GM23248 (cell line): ENCODE measurements at places on chromosomes 5 and 9. TPM values are rescaled to one million over a fixed set of nuclear protein-coding genes. Genes with fewer than 3 reads are reported as not detected.

Gene TMEM171
- polyA plus RNA-seq = 11.0 and 12.3 TPM in 2 replicates

DNA sequence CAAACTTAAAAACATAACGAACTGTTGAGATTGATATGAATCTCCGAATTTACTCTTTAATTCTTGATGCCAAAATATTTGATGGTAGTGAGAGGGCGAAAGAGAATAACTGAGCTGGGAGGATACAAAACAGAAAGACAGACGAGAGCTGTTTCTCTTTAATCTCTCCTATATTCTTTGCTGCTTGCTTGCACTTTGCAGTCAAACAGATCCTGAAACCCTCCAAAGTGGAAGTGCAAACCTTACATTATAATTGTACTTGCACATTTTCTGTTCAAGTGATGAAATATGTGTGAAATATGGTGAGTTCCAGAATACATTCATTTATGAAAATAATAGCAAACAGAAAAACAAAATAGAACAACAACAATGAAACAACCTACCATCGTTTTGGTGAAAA is 63.8 kb downstream of the PAM start:
- H3K27me3 ChIP-seq = no peaks in the 10 kb centered on the region
- peaks cover 31% of the 10 kb centered on the region for H3K4me1 ChIP-seq
- H3K4me3 ChIP-seq = no peak overlapping the region
- no peak overlapping the region for H3K27ac ChIP-seq

- no peak for DNase-seq
- H3K4me1 ChIP-seq = no peaks in the 10 kb centered on the region
- H3K27me3 ChIP-seq = no peaks in the 10 kb centered on the region
- H3K4me3 ChIP-seq = no peak overlapping the region
- H3K36me3 ChIP-seq = no peaks in the 10 kb centered on the region
Measured at GRCh38 chr5:51411921-51412325, 28.7 kb downstream of the ISL1 start.

Gene CLPTM1L
- 25.6 and 28.3 TPM in 2 replicates for polyA plus RNA-seq

GRCh38 chr5:143316844-143317631 is 86.4 kb downstream of the NR3C1 start:
- peak overlapping the region; percentile 68 for H3K27ac ChIP-seq
- peak; percentile 44 for DNase-seq
- H3K4me1 ChIP-seq = peaks cover 85% of the 10 kb centered on the region
- no peaks in the 10 kb centered on the region for H3K27me3 ChIP-seq
- no peak overlapping the region for H3K4me3 ChIP-seq

Gene IL13
- polyA plus RNA-seq = not detected in 2 replicates

- peak overlapping the region; percentile 77 for H3K4me3 ChIP-seq
- no peaks in the 10 kb centered on the region for H3K4me1 ChIP-seq
Measured at GRCh38 chr9:133458643-133459312, 1.0 kb upstream of the CACFD1 start.

Gene SVEP1
- 12.6 and 13.6 TPM in 2 replicates for polyA plus RNA-seq

GRCh38 chr5:61919920-61920319 is 386.1 kb upstream of the KIF2A start:
- H3K27ac ChIP-seq = no peak overlapping the region
- H3K27me3 ChIP-seq = 0 out of 2 replicates have a peak, but pooled peaks cover 8% of the 10 kb centered on the region
- DNase-seq = no peak
- no peaks in the 10 kb centered on the region for H3K36me3 ChIP-seq

Gene ASS1
- 120 and 124 TPM in 2 replicates for polyA plus RNA-seq

Gene C5orf34
- polyA plus RNA-seq = 4.4 and 5.3 TPM in 2 replicates

Gene SYK
- 0.18 TPM in 1 of 2 replicates, not detected in the other for polyA plus RNA-seq

DNA sequence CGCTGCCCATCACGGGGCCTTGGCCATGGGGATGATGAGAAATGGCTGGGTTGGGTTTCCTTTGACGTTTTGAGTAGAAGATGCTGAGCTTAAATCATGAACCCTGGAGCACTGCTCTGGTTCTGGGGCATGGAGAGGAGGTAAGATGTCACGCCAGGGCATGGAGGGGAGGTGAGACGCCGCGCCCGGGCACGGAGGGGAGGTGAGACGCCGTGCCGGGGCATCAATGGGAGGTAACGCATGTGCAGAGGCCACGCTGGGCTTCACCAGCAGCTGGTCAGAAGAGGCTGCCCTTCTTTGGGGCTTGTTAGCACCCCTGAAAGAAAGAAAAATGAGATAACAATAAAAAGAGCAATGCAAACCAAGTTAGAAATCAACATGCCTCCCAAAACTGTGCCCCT is 322.5 kb upstream of the IRX4 start:
- H3K4me3 ChIP-seq = no peak overlapping the region
- H3K36me3 ChIP-seq = no peaks in the 10 kb centered on the region
- no peaks in the 10 kb centered on the region for H3K27me3 ChIP-seq

DNA sequence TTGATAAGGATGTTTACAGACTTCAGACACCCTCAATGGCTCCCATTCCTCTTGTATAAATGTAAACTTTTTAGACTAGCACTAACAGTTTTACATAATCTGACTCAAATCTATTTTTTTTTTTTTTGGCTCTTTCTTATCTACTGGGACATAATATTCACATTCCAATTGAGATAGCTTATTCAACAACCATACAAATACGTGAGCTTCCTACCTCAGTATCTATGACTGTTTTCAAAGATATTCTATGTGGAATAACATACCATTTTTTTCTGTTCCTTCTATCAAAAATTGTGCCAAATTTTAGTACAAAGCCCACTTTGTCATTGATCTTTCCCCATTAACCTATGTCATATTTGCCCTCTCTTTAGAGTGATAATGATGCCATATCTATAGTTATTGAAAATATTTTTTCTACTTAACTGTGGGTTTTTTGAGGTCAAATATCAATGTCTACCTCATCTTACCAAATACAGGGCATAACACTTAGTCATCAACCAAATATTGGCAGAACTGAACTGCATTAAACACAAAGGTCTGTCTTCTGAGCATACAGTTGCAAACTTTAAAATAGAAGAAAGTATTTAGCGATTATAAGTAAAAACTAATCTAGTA is 482.6 kb downstream of the PTPRD start:
- DNase-seq = peak; percentile 2
- H3K27ac ChIP-seq = no peak overlapping the region
- no peaks in the 10 kb centered on the region for H3K4me1 ChIP-seq
- H3K27me3 ChIP-seq = no peaks in the 10 kb centered on the region
- no peaks in the 10 kb centered on the region for H3K36me3 ChIP-seq
- no peak overlapping the region for H3K4me3 ChIP-seq

Gene PCDHA9
- polyA plus RNA-seq = 0.04 TPM in 1 of 2 replicates, not detected in the other

- no peaks in the 10 kb centered on the region for H3K27me3 ChIP-seq
- no peaks in the 10 kb centered on the region for H3K36me3 ChIP-seq
- H3K4me1 ChIP-seq = no peaks in the 10 kb centered on the region
- no peak overlapping the region for H3K27ac ChIP-seq
Measured at GRCh38 chr9:112615584-112616266, 102.2 kb downstream of the INIP start.

DNA sequence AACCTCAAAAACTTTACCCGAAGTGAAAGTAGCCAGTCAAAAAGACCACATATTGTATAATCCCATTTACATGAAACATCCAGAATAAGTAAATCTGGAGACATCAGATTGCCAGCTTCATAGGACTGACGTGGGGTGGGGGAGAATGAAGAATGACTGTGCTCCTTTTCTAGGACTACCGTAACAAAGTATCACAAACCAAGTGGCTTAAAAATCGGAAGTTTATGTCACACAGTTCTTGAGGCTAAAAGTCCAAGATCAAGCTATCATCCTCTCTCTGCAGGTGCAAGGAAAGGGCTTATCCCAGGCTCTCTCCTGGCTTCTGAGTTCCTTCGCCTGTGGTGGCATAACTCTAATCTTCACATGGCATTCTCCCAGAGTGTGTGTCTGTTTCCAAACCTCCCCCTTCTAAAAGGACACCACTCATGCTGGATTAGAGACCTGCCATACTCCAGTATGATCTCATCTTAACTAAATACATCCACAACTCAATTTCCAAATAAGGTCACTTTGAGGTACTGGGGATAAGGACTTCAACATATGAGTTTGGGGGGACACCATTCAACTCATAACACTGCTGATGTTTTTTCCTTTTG is 25.5 kb downstream of the ADAM19 start:
- H3K27ac ChIP-seq = peak overlapping the region; percentile 91
- H3K36me3 ChIP-seq = no peaks in the 10 kb centered on the region
- H3K4me1 ChIP-seq = peaks cover 42% of the 10 kb centered on the region
- DNase-seq = no peak

Gene WDR38
- not detected in 2 replicates for polyA plus RNA-seq

Gene THG1L
- 6.9 and 8.9 TPM in 2 replicates for polyA plus RNA-seq

Gene ZSWIM6
- 0.96 and 1.5 TPM in 2 replicates for polyA plus RNA-seq

DNA sequence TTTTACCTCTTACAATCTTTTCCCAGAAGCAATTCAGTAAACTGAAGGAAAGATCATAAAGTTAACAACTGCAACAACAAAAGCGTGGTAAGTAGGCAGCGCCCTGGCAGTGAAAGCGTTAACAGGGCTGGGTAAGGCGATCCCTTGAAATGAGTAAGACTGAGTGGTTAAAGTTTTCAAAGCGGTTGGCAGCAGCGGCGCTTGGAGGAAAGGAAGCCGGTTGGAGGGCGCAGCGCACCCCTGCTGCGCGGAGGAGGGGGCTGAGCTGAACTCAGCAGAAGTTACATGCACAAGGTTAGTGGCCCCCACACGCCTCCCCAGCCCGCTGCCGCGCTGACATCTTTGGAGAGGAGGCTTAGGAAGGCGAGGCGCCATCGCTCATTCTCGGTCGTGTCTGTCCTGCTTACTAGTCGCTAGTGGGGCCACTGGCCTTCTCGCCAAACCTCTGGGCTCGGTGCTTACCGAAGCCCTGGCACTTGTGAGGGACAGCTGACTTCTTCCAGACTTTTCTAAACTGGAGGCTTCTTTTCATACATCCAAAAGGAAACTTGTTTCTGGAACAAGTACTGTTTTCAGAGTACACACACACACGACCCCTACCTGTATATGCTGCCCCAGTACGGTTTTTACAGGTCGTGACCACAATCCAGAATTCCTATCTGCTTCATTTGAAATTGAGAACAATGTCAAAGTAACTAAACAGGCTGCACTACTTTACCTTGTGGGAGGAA is at the start of gene SH3RF2:
SH3RF2 (plus strand) TSS at position 178 of the 731 bp plus-strand sequence. CDS start 1,351 bp downstream, outside the sequence.
- peak within 1 kb of the TSS; percentile 68 for H3K4me3 ChIP-seq
- no peak within 1 kb of the TSS for H3K27ac ChIP-seq
- H3K36me3 ChIP-seq = no peaks in the 10 kb centered on the region

- H3K27ac ChIP-seq = no peak overlapping the region
- DNase-seq = no peak
- no peak overlapping the region for H3K4me3 ChIP-seq
Measured at GRCh38 chr5:122332599-122333555, 20.8 kb downstream of the SNCAIP start.

DNA sequence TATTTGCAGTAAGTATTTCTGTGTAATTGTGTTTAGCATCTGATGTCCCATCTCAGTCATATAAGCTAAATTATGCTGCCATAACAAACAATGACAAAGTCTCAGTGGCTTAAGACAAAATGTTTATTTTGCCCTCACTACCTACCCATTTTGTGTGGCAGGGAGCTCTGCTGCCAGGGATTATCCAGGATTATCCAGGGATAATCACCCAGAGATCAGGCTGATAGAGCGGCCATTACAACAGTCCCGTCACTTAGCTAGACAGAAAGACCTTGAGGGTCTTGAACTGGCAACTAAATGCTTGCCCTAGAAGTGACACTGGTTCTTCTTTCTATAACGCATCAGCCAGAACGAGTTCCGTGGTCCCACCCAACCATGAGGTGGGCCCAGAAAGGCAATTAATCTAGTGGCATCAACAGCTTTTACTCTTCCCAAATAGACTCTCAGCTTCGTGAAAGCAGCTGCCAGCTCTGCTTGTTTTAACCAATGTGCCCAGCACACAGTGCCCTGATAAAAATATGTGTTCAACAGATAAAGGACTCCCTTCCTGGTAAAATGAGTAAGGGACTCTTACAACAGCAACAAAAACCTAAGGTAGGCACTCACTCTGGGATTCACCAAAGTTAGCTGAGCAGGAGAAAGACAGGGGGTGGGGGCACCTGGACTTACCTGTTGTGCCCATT is 22.8 kb downstream of the CCDC69 start:
- H3K4me1 ChIP-seq = no peaks in the 10 kb centered on the region
- H3K36me3 ChIP-seq = no peaks in the 10 kb centered on the region

DNA sequence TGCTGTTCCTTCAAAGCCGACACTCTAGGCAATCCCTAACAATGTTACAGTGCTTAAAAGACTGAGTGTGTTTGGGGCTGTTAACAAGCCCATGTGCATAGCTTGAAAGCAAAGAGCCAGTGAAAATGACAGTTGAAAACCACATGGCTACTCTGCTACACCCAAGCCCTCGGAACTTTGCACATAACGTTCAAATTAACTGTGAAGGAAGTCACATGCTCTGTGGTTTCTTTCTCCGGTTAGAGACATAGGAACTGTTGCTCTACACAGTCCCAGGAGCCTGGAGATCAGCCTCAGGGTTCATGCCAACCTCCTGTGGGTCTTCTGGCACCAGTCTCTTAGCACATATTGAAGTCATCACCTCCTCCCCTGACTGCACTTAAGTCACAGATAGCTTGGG is 51.1 kb downstream of the C9orf152 start:
- DNase-seq = peak; percentile 86
- H3K27me3 ChIP-seq = no peaks in the 10 kb centered on the region
- peaks cover 17% of the 10 kb centered on the region; the same call in 1 of the 2 replicates for H3K36me3 ChIP-seq
- peak overlapping the region; percentile 26; the same call in 1 of the 2 replicates for H3K27ac ChIP-seq

GRCh38 chr9:15249042-15249818 is 57.8 kb downstream of the TTC39B start:
- DNase-seq = peak; percentile 77
- no peaks in the 10 kb centered on the region for H3K27me3 ChIP-seq
- H3K4me3 ChIP-seq = peak overlapping the region; percentile 17

DNA sequence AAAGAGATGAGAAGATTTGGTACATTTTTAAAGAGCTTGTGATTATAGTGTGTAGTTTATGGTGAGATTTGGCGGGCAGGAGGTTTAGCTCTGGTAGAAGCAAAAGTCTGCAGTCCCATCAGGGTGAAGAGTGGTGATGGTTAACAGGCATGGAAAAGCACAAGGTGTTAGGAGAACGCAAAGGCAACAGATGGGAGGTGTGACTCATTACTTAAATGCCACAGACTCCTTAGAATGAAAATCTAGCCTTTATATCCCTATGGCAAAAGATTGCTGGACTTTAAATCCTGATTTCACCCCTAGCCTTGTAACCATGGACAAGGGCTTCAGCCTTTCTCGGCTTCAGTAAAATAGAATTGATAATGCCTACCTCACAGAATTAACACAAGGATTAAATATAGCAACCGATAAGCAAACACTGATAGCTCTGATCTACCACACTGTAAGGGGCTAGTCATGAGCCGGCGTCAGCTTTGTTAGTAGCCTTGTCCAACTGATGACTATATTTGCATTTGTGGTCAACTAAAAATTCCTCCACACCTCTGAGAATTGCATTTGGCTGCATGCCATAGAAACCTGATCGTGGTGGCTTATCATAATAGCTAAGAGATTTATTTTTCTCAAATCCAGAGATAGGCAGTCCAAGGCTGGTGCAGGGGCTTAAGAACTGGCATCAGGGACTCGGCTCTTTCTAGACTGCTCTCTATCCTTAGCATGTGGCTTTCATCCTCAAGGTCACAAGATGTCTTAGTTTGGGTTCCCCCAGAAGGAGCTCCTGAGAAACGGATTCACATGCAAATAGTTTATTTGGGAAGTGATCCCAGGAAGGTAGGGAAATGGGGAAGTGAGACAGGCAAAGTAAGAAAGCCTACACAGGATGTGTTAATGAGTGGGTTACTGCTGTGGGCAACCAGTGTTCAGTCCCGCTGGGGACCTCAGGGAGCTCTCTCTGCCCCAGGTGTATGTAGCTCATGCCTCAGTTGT is 19.6 kb downstream of the MFAP3 start:
- no peak overlapping the region for H3K27ac ChIP-seq
- no peaks in the 10 kb centered on the region; the same call in 1 of the 2 replicates for H3K36me3 ChIP-seq

Gene PCDHGA2
- 4.3 and 5.3 TPM in 2 replicates for polyA plus RNA-seq

GRCh38 chr9:109861918-109862317 is 81.9 kb downstream of the PALM2AKAP2 start:
- H3K27me3 ChIP-seq = no peaks in the 10 kb centered on the region
- H3K36me3 ChIP-seq = no peaks in the 10 kb centered on the region
- DNase-seq = peak; percentile 65
